ENCODE measurements at places on chromosomes 12 and 14.
A peak's percentile ranks its signal among the peaks of the same experiment; 100 is the strongest.

DNA sequence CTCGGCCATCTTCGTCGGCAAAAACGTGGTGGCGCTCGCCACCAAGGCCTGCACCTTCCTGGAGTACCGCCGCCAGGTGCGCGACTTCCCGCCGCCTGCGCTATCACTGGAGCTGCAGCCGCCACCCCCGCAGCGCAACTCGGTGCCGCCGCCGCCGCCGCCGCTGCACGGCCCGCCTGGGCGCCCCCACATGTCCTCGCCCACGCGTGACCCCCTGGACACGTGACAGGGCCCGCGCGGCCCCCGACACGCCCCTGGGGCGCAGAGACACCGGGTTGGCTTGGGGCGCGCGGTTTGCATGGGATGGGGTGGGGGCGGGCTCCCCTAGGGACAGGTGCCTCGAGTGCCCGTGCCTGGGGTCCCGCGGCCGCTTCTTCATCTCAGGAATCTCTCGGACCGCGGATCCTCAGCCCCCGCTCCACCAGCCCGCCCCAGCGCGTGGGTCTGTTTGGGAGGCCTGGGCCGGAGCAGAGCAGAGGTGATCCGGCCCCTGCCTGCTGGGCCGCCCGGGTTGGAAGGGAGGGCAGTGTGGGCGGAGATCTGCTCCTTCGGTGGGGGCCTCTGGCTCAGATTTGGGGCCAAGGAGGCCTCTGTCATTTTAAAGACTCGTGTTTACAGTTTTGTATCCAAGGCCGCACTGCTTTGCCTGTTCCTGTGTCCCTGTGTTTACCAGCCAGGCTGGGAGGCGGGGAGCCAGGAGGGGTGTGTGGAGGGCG, 3.3 kb downstream of the TMEM121 start:
- DNase-seq = no peak

DNA sequence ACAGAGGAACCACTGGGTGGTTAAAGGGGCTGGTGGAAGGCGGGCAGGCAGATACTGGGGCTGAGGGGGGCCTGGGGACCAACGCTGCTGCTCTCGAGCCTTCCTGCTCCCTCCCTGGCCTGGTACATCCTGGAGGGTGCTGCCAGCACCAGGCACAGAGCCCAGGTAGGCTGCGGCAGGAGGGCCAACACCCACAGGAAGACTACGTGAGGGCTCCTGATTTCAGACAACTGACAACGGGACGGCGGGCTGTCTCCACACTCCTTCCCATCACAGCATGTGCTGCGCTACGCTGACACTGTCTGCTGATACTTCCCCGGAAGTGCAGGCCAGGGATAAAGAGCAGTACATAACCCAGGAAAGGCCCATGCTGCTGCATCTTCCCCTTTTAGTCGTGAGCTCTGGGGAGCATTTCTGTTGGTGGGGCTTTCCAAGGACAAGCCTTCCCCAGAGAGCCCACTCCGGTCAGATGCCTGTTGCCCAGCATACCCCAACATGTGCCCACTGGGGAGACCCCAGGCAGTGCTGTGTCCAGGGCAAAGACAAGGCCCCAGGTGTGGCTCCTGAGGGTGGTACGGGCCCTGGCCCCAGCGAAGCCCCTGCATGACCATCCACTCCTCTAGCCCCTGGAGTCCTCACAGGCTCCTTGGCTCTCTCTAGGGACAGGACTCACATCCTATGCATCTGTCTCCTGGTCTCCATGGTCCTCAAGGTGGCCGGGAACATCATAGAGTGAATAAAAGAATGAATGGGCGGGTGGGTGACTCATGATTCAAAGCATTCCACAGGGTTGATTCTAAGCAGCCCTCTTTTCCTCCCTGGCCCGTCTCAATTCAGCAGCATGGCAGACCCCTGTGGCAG, 38.0 kb downstream of the CHGA start:
- DNase-seq = no peak

GRCh38 chr14:41570415-41571155, 36.1 kb upstream of the LRFN5 start:
- DNase-seq = no peak

DNA sequence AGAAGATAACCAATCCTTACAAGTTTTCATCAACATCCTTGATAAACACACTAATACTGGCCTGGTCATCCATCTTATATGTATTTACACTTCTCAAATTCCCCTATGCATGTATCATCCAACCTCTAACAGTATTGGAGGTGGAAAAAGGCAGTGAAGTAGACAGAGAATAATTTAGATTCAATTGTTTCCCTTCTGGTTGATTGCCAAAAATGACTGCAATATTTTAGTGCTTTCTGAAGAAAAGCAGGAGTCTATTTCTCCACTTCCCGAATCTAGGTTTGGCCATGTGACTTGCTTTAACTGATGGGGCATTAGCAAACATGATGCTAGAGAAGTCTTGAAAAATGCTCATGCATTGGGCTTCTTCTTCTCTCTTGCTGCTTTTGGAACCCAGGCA, 78.3 kb upstream of the METAP2 start:
- DNase-seq = no peak

GRCh38 chr12:104108755-104109445, 29.1 kb downstream of the NFYB start:
- DNase-seq = peak; percentile 76

- DNase-seq = no peak
These were observed 54.8 kb downstream of the BMAL2 start for GRCh38 chr12:27387473-27387872.

DNA sequence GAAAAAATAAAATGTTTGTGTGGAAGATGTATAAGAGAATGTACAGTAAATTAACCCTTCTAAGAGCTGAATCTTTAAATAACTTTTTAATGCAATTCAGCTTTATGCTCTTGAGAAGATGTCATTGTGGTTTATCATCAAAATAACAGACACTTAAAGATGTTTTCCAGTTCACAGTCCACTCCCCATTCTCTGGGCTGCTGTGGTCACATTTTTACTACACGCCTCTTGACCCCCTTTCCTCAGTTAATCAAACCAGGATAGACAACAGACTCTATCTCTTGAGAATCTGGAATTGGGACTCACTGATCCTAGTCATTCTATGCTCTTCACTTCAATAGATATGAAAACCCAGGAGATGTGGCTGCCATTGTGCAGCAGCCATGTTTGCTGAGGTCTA, 24.7 kb upstream of the OR6J1 start:
- DNase-seq = no peak

DNA sequence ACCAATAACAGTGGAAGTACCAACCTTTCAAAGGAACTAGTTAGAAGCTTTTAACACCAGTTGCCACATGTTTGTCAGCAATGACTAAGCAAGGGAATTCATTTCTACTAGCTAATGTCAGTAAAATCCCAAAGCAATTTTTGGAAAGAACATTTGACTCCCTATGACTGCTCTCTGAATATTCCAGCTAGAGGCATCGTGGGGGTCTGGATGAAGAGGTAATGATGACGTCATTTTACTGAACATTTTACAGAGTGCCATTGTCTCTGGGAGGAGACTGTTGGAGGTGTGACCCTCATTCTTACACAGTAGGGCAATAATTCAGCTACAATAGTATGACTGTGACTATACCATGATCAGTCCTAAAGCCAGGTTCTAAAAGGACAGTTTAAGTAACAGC, 204.8 kb downstream of the ITPR2 start:
- DNase-seq = no peak

GRCh38 chr14:105138021-105138541, 30.5 kb downstream of the JAG2 start:
- DNase-seq = no peak

- peak; percentile 44 for DNase-seq
These were observed 127.5 kb downstream of the TMX1 start for GRCh38 chr14:51367600-51367931.

Data from dermis microvascular lymphatic vessel endothelial cell (primary cell).